CD8-positive, alpha-beta memory T cell (primary cell): ENCODE measurements at places on chromosomes 5 and 9.

DNA sequence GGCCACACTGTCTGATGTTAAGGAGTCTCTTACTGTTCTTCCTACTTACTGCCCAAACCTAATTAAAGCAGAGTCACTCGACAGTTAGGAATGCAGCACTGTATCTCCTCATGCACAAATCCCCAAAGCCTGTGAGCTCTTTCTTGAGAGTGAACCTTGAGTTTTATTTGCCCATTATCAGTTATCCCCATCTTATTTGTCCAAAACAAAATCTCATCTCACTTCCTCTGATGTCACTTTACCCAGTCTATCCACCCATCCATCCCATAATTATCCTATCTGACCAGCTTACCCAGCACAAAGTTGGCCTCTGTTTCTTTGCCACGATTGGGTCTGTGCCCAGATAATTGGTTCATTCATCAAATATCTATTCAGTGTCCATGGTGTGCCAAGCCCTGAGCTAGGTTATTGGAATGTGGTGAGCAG is 250.8 kb downstream of the SLIT3 start:
- no peak for DNase-seq

DNA sequence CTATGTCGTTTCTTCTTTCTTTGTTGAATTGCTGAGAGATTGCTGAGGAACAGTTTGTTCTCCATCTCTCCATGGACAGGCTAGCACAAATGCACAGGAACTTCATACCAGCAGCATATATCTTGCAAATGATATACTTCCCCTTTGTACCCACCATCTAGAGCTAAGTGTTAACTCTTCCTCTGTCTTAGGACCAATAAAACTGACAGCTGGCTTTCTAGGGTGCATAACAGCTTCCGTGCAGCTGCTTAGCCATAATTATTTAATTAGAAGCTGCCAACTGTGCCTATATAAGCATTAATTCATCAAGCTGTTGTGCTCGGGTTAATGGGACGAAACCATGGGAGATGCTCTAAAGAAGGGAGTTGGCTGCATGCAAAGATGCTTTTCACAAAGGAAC is 38.7 kb downstream of the KCTD16 start:
- no peak for DNase-seq

DNA sequence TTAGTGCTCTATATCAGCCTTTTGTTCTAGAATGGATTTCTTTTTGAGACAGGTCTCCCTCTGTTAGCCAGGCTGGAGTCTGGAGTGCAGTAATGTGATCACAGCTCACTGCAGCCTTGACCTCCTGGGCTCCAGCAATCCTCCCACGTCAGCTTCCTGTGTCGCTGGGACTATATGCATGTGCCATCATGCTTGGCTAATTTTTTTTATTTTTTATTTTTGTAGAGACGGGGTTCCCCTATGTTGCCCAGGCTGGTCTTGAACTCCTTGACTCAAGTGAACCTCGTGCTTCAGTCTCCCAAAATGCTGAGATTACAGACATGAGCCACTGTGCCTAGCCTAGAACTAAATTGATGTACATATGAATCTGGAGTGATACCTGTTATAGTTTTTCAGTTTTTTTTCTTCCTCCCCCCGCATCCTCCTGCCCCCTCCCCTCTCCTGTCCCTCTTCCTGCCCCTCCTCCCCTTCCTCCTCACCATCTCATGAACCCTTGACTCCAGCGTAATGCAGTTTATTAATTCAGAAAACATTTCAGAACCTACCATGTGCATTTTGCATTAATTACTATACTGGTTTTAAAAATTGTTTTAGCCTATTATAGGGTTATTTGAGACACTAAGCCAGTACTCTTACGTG is 37.4 kb upstream of the TNFAIP8 start:
- DNase-seq: peak; percentile 51

- no peak for DNase-seq
Observed at GRCh38 chr9:99762470-99762869, 59.2 kb upstream of the NR4A3 start.

DNA sequence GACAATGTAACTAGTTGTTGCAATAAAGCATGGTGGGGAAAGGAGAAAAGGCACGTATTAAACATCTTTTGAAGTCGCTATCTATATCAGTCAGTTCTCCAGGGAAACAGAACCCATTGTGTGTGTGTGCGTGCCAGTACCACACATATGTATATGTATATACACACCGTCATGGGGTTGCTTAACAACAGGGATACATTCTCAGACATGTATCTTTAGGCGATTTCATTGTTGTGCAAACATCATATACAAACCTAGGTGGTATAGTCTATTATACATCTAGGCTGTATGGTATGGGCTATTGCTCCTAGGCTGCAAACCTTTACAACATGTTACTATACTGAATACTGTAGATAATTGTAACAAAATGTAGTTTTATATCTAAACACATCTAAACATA is 2.3 kb downstream of the CDKN2B-AS1 start:
- DNase-seq: no peak

DNA sequence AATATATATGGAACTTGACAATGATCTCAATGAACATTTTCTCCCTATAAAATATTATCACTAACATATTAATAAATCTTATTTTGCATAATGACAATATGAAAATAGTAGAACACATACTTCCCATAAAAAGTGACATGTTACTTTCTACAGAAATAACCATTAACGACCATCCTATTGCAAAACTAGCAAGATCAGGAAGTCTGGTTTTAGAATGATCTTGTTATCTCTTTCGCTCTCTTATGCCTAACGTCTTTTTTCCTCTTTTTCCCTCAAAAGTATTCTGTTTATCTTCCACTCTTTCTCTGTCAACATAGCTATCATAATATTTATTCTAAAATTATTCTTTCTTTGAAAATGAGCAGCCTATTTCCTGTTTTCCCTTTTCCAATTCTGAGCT is 21.6 kb upstream of the C5orf46 start:
- no peak for DNase-seq

GRCh38 chr9:132828201-132828770 is 49.8 kb downstream of the AK8 start:
- no peak for DNase-seq

- no peak for DNase-seq
Observed at GRCh38 chr9:109579191-109579948, 81.3 kb upstream of the PTPN3 start.

DNA sequence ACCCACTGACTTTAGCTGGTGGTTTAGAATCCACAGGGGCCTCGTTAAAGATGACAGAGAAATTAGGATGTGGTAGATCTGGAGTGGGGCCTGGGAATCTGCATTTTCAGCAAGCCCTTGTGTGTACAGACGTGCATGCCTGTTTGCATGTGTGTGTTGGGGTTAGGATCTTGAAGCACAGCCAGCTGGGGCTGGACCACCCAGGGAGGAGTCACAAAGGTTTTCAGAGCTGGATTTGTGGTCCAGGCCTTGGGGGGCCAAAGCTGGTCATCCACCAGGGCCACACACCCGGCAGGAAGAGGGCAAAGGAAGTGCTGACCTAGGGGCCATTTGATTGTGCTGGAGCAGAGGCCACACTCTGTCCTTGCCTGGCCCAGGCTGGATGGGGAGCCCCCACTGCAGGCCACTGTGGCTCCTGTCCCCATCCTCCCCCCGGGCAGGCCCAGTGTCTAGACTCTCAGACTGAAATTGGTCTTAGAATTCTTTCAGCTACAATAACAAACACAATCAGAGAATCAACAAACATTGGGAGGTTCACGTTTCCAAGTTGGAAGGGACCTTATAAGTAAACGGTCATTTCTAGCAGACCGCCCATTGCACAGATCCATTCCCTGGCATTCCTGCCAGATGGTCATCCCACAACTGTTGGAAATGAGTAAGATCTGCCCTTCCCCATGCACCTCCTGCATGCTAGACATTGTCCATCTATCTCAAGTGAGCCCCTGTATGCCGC is 10.3 kb downstream of the CDX1 start:
- no peak for DNase-seq

- DNase-seq: no peak
Observed at GRCh38 chr5:93736284-93736683, 5.1 kb downstream of the POU5F2 start.

DNA sequence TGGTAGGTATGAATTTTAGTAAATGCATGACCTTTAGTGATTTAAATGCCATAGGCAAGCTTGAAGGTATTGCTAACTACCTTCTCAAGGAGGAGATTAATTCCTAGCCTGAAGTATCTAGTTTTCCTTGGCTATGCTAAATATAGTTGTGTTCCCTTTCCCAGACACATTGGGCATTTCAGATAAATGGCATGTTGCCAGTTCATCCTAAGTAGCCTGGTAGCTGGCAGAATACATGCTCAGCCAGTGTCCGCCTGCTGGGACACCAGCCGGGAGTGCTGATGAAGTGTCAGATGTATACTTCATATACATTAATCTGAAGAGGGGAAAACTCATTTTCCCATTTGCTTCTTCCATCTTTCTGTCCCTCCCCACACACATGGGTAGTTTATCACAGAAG is 196.9 kb downstream of the MAST4 start:
- DNase-seq: no peak
